Activated T-cell treated with anti-CD3 and anti-CD28 coated beads for 4 hours (primary cell): ENCODE measurements at places on chromosomes 6 and 20.

DNA sequence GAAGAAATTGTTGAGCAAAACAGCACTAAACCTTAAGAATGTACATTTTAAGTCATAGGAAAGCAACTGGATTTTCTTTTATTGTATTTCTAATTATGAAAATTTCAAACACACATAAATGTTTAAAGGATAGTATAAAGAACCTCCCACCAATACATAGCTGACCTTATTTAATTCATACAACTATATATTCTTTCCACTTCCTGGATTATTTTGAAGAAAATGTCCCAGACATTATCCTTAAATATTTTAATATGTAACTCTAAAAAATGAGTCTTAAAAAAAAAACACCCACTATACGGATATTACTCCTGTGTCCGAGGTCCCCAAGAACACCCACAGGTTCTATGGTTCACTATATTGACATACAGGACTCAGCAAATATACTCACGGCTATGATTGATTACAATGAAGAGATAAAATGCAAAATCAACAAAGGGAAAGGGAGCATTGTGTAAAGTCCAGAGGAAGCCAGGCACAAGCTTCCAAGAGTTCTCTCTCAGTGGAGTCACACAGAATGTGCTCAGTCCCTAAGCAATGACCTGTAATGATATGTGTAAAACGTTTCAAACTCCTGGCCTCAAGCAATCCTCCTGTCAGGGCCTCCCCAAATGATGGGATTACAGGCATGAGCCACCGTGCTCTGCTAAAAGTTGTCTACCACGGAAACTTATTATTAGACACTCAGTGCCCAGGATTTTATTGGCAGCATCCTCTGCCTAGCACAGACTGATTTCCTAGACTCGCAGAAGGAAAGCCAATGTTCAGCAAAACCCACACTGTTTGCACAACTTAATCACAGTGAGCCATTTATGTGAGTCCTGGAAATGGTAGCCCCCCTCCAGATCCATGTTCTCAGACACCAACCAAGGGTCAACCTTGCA lies 23.2 kb downstream of the GLYATL3 start:
- no peak for DNase-seq

- DNase-seq = no peak
Measured at GRCh38 chr6:3328796-3329195, 70.0 kb downstream of the PSMG4 start.

- no peak for DNase-seq
Measured at GRCh38 chr20:5734602-5735001, 15.6 kb upstream of the SHLD1 start.

DNA sequence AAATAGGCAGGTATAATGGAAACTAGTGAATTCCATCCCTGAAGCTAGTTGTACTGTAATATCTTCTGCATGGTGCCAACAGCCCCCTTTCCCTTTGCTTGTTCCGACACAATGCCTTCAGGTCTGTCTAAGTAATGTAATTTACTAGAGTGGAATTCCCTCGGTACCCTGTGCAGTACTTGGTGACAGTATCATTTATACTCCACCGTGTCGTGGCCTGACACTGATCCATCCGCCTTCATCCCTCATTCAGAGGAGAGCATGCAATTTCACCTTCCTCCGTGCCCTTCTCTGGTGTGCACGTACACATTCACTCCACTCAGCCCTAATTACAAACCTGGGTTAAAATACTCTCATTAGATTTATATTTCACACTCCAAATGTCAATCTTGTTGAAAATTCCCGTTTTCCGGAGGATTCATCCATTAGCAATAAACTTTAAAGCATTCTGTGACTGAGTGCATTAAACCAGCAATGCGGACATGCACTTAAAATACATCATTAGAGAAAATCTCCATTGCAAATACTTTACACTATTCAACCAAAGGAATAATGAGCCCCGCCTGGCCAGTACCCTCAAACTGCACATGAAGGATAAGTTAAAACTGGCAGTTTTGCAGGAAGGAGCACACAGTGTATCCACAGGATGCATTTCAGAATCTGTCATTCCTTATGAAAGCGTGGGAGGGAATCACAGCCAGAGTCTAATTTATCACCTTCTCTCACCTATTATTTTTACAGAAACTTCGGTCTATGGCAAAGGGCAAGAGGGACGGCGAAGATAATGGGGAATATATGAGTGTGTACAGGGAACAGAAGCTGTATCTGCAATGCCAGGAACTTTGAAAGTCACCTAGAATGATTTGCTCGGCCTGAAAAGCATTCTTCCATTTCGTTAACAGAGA lies 182.5 kb downstream of the GJA10 start:
- no peak for DNase-seq

DNA sequence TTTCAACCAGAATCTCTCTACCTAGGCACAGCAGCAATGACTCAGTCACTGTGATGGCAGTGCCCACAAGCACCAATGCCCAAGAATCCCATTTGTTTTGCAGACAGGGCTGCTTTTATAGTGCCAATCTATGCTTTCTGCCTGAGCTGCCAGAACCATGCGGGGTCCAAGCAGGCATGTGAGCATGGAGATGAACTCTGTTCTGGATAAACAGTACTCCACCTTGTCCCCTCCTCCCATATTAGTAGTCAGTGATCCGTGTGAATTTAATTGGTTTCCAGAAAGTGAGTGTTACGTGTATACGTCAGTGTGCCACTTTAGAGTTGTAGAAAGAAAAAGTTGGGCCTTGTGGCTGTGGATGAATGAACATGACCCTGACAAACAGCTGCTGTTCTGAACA lies 79.4 kb downstream of the SASH1 start:
- DNase-seq = no peak

- DNase-seq = no peak
Measured at GRCh38 chr20:53959911-53960578, 110.3 kb downstream of the BCAS1 start.

DNA sequence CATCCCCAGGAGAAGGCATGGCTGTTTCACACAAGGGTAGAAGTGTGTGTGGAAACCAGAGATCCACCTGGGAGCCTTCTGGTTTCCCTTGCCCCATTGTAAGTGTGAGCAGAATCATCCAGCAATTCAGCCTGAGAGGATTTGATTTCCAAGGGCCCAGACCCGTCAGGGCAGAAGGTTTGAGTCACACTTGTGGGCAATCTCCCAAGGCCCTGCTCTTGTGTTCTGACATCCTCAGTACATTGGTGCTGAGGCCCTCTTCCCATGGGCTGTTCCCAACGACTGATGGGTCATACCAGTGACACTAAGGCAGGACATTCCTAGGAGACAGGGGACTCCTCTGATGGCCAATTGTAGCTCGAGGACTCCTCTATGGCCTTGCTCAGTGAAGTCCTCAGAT lies 58.2 kb upstream of the POLR1H start:
- DNase-seq = no peak

DNA sequence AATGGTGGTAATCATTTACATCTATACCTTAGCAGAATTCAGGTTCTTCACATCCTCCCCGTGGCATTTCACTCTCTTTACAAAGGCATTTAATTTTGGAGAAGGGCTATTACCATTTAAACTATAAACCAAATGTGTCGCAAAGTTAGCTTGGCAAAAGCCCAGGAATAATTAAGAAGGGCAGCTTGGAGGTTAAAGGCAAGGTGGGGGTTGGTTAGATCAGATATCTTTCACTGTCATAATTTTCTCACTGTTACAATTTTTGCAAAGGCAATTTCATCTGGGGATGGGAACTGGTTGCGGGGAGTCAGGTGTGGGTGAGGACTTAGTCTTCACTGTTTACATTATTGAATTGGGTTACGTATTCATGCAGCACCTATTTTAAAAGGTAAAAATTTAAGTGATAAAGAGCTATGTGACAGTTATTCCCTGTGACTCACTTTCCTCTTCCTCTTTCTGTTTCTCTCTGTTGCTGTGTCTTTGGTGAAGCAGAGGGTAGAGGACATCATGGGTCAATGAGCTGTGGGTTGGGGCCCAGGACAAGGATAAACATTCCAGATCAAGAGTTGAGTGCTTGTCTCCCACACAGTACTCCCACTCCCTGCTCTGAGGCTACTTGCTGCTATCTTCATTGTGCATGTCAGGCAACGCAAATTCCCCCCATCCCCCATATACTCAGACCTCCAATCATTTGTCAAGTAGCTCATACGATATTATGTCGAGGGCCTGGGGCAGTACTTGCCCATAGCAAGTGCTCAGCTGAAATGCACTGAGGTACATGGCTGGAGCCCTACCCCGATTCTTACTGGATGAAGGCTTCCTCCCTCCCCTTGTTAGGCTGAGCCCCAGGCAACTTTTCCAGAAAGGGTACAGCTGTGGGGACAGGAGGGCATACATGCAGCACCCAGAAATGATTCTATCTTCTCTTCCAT lies 223.1 kb upstream of the MYLIP start:
- DNase-seq = no peak
